Stimulated activated CD8-positive, alpha-beta memory T cell treated with anti-CD3 and anti-CD28 coated beads, Interleukin-7, amount 100 ng/mL, for 24 hours (primary cell): ENCODE measurements at places on chromosomes 4 and X.

GRCh38 chr4:26573389-26573794, 10.5 kb upstream of the TBC1D19 start:
- no peak for DNase-seq

- peak; percentile 18 for DNase-seq
These were observed at the start of gene SH3TC1 for GRCh38 chr4:8198906-8199593. SH3TC1 (plus strand) TSS chr4:8199290; CDS start chr4:8205195, 5,905 bp downstream.

DNA sequence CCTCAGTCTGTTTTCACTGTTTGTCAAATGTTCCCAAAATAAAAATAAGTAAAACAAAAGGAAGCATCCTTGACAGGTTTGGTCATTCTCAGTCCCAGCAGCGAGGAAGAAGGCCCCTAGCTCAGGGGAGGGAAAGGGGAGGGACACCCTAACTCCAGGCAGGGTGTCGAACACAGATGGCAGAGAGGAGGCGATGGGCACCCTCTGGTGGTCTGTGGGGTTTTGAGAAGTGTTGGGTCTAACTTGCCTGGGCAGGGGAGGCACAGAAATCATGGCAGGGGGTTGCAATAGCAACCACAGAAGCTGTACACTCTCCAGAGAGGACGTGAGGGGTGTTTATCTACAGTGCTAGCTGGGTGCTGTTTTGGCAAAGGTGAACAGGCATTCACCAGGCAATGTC, 229.8 kb upstream of the SFRP2 start:
- no peak for DNase-seq

DNA sequence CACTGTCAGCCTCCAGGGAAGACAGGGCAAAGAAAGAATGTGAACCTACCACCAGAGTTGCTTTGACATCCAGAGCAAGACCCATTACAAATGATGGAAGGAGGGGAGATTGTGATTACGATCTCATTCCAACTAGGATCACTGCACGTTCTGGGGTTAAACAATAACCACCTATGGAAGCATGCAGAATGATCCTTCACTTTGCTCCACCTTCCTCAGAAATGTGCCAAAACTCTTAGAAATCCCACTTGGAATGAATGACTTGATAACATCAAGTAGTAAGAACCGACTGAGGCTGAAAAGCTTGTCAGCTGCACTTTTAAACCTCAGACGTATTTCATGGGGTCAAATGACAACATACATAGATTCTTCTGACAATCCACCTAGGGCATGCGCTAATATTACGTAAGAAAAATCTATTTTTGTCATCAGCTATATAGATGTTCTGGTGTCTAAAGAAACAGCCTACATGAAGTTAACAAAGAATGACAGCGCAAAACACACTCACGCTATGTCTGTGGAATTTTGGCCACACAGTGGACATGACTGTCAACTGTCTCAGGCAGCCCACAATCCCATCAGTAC, 3.5 kb upstream of the STS start:
- DNase-seq = no peak

DNA sequence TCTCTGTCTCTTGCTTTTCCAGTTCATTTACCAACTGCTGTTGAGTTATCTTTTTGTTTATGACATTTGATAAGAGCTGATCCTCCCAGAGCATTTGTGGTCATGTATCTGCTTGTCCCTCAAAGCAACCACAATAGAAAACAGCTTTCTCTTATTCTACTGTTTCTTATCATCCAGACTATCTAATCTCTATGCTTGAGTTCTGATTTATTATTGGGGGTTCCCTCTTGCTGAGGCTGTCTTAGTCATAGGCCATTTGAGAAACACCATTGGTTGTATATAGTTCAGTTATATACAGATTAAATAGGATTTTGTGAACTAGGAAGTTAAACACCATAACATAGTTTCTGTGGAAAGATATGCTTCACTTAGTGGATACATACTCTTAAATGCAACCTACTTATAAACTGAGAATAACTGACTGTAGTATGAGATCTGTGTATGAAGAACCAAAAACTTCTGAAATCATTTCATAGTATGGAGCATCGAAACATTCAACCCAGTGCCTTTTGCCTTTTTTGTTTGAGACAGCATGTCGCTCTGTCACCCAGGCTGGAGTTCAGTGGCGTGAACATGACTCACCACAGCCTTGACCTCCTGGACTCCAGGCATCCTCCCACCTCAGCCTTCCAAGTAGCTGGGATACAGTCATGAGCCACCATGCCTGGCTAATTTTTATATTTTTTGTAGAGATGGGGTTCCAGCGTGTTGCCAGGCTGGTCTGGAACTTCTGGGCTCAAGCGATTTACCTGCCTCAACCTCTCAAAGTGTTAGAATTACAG, 75.8 kb downstream of the STIM2 start:
- DNase-seq = no peak

DNA sequence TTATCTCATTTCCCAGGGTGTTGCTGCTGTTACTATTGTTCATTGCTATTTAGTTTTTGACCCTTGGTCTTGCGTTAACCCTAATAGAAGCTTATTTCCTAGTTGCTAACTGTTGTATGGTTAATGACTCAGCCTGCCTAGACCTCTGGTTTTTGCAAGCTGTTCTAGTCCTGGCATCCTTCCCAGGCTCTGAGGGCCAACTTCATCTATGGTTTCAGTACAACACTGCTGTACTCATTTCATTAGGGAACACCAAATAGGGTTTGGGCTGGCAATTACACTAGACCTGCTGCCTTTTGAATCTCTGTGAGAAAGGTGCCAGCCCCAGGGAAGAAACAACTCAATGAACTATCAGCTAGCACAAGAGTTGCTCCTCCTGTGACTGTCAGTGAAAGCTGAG, 59.6 kb downstream of the DCX start:
- DNase-seq = no peak

DNA sequence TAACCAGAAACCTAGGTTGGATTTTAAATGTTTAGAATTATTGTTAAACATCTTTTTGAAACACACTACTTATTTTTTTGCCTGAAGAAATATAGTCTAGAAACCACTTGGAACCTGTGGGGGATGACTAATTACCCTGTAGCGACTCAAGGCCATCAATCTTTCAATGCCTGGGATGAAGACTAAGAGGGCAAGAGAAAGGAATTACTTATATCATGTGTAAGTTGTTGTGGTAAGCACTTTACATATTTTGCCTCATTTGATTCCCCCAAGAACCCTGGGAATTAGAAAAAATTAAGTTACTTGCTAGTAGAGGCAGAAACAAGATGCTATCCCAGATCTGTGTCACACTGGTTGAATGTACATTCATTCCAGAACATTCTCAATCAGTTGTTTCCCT, 170.9 kb upstream of the GRIA3 start:
- no peak for DNase-seq
